ENCODE measurements at places on chromosomes 1 and 21.
A peak's percentile ranks its signal among the peaks of the same experiment; 100 is the strongest.

DNA sequence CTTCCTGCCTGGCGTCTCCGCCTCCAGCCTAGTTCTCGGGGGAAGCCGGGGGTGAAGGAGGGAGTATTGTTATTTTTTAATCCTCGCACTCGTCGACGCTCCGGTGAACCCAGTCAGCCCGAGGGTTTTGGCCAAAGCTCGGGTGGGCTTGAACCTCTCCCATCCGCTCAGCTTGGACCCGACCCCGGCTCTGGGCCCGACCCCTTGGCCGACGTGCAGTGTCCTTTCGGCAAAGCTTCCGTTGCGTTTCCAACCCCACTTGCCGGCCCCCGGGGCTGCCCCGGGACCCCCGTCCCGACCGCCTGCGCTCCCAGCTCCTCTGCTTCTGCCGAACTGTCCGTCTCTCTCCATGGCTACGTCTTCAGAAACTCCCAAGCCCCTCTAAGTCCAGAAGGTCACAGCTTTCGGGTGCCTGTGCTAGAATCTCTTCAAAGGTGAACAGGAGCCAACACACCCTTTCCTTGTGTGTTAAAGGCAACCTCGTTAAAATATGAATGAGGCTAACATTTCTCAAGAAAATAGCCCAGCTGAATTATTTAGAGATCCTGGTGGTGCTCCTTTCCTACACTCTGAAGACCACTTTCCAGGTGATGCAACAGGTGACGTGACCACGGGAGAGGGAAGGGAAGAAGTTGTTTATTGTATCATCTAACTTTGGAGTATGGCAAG, 647 bp downstream of the DESI2 start:
- peak; percentile 70 for DNase-seq

DNA sequence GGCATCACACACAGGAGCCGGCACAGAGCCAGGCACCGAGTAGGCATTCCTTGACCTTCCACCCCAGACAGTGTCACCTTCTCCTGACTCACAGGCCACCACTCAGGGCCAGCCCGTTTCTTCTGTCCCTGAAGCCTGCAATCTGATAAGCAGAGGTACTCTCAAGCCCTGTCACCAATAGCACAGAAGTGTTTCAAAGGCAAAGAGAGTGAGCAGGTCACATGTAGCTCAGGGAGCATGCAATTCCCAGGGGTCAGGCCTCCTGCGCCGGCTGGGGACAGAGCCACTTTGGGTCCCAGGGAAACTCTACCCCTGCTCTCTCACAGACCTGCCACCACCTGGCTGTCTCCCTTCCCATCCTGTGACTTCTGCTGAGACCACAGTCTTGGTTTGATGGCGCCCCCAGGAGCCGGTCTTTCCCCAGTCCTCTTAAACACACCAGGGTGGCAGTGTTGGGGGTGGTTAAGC, 13.2 kb downstream of the CAPN9 start:
- DNase-seq: no peak

DNA sequence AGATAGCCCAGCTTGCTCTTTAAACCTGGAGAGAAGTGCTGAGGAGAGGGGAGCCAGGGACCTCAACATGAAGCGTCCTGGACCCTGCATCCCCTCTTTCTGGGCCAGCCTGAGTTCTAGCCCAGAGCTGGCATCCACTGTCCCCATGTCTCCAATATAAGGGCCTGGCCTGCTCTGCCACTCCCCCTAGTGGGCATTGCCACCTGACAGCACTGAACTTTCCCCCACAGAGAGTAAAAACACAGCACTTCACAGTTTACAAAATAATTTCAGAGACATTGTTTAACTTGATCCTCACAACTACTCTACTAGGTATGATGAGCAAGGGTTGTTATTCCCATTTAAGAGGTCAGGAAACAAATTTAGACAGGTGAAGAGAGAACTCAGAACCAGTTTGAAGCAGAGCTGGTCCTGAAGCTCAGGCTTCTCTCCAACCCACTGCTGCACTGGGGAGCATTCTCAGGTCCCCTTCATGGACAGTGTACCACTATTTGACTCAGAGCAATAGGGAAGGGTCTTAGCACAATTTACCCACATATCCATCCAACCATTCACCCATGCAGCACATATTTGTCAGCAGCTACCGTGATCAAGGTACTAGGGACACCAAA, 151.2 kb downstream of the DMRTA2 start:
- DNase-seq: no peak

DNA sequence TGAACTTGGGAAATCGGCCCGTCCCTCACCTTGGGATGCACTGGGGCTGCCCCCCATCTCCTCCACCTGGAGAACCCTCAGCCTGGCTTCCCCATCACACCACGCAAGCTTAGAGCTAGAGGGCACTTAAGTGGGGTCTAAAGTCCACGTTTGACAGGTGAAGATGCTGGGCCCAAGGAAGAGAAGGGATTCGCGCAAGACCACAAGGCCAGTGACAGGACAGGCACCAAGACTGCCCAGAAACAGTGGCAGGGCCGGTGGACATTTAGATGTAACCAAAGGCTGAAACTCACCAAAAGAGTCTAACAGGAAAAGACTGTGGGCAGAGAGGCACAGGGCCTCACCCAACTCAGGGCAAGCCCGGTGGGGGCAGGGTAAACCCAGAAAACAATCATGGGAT, 130.8 kb upstream of the EDN2 start:
- DNase-seq: no peak

DNA sequence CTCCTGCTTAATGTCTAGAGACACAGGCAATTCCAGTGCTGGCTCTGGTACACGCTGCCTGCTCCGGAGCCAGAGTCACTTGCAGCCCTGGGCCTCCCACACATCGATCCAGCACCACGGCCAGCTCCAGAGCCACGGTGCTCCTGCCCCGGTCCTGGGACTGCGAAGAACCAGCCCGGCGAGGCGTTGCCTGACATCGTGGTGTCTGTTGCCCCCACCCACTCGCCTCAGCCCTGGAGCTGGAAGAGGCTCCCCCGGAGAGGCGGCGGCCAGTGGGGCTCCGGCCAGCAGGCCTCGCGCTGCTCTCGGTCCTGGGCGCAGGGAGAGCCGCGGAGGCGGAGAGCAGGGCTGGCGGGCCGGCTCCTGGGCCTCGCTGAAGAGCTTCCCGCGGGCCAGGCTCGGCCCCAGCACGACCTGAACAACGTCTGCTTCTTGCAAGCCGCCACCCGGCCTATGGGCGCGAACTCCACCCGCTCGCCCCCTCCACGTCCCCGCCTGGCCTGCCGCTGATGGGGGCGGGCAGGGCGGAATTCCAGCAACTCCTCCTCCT, 364.8 kb downstream of the CEP170 start:
- no peak for DNase-seq

- peak; percentile 66 for DNase-seq
Observed at GRCh38 chr1:2152954-2153353, 41.6 kb downstream of the FAAP20 start.

DNA sequence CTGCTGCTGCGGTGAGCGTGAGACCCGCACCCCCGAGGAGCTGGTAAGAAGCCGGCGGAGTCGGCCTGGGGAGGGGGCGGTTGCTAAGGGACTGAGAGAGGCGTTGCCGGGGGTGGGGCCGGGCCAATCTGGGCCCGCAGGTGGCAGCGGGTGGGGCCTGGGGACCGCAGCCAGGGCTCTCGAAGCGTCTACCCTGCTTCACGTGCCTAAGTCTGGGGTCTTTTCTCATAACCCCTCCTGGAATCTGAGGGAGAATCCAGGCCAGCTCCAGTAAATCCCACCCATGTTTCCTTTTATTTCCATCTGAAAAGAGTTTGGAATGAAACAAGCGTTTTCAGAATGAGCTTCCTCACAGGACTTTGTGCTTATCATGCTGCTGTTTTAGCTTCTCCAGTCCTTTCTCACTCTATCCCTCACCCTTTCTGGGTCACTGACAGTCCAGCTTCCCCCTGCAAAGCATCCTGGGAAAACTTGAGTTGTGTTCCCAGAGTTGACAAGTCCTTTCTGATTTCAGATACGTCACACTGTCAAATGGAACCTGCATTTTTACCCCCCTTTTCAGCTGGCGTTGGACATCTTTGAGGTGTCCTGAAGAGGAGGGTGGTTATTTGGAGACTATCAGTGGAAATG, 431 bp downstream of the CLCN6 start:
- DNase-seq: no peak

GRCh38 chr21:28256420-28256831, 736.3 kb downstream of the LTN1 start:
- DNase-seq: no peak

- no peak for DNase-seq
Observed at GRCh38 chr1:212152308-212152693, 116.8 kb downstream of the DTL start.

DNA sequence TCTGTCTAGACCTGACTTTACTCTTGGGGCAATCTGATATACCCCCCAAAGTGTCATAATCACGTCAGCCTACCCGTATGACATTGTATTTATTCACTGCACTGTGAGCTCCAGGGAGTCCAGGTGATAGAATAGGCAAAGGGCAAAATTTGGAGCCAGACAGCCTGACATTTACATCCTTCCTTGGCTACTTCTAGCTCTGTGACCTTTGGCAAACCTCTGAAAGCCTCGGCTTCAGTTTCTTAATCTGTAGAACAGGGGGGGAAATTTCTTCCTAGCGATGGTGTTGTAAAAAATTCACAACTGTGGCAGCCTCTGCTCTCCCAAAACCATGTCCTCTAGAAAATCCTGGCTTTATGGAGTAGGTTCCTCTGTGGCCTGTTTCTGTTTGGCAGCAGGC, 240.9 kb downstream of the KIF26B start:
- no peak for DNase-seq

DNA sequence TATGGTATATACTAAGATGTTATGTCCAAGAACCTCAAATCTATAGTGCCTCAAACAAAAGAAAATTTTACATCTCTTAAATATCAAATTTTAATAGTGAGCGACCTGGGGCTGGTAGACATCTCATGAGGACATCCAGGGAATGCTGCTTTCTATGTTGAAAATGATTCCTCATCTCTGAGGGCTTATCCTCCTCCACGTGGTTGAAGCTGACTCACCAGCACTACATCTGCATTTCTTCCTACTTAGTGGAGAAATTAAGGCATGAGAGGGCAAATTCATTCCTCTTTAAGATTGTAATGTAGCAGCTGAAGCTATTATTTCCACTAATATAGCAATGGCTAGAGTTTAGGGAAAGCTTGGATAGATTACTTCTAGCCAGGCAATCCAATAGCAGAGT, 529.5 kb downstream of the COL11A1 start:
- DNase-seq: no peak

DNA sequence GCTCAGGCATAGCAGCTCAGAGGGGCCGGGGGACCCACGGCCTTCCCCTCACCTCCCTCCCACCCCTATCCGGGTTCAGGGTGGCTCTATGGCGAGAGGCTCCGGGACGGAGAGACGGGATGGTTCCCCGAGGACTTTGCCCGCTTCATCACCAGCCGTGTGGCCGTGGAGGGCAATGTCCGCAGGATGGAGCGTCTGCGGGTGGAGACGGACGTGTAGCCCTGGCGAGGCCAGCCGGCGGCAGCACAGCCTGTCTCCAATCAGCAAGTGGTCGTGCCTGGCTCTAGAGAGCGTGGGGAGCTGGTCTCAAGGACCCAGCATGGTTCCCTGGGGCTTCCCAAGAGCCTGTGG, 25.9 kb downstream of the ARHGEF16 start:
- no peak for DNase-seq

GRCh38 chr1:6867729-6868659, 82.7 kb downstream of the CAMTA1 start:
- no peak for DNase-seq

DNA sequence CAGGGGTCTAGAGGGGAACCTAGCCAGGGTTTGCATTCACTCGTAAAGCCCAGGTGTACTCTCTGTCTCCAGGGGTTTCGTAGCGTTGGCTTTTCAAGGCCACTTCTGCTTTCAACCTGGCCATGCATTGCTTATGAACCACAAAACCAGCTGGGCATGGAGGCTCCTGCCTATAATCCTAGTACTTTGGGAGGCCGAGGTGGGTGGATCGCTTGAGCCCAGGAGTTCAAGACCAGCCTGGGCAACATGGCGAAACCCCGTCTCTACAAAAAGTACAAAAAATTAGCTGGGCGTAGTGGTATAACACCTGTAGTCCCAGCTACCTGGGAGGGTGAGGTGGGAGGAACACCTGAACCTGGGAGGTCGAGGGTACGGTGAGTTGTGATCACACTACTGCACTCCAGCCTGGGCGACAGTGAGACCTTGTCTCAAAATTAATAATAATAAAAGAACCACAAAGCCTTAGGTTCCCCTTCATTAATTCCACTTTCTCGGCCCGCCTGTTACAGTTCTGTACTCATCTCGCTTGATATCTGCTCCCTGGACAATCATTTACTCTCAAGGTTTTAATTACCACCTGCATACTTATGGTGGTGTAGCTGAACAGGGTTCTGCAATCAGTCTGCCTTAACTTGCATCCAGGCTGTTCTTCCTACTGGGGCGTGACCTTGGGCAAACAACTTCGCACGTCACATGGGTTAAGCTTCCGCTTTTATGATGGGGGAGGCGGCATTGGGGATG, 6.1 kb downstream of the SLC16A4 start:
- DNase-seq: no peak

DNA sequence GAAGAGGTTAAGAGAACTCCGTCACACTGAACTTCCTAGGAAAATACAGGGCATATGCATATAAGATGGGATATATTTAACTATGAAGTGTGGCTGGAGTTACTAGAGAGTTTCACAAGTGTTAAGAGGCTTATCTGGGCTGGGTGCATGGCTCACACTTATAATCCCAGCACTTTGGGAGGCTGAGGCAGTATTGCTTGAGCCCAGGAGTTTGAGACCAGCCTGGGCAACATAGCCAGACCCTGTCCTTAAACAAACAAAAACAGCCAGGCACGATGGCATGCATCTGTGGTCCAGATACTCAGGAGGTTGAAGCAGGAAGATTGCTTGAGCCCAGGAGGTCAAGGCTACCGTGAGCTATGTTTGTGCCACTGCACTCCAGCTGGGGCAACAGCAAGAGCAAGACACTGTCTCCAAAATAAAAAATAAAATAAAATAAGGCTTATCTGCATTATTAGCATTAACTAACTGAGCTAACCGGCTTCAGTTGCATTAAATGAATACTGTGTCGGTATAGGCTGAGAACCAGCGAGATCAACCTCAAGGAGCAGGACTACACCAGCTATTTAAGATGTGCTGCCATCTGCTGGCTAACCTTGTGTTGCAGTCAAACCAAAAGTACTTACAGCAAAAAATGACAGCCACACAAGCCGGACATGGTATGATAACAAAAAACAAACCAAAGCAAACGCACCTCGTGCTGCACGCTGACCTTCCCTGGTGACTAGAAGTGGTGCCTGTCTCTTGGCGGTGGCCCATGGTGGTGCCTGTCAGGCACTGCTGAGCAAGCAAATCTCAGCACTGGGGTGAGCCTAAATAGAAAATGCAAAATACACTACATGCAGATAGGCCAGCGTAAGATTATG, 19.7 kb upstream of the RBBP5 start:
- peak; percentile 86 for DNase-seq

DNA sequence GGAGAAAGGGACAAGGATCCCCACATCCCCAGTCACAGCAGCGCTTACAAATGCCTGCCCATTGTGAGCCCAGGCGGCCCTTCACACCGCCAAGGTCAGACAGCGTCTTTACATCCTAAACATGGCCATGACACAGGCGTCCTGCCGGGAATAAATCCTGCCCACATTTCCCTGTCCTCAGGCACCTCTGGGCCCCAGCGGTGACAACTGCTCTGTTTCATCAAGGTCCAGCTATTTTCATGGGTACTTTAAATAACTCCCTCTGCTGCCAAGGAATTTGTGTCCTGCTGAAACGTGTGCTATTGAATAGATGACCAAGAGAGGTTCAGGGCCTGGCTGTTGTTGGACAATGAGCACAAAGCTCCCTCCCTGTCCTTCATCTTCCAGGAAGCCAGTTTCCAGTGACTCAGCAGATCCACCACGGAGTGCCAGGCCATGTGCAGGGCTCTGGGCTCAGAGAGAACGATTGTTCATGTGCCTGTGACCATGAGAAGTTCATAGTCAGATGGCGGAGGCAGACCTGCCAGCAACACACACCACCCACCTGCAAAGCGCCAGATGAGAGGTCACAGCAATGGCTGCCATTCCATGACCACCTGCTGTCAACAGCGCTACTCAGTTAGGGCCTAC, 195.8 kb downstream of the MATN1 start:
- DNase-seq: peak; percentile 24

All from activated CD8-positive, alpha-beta memory T cell treated with anti-CD3 and anti-CD28 coated beads for 24 hours (primary cell).